ENCODE measurements at places on chromosomes 7 and 10.

DNA sequence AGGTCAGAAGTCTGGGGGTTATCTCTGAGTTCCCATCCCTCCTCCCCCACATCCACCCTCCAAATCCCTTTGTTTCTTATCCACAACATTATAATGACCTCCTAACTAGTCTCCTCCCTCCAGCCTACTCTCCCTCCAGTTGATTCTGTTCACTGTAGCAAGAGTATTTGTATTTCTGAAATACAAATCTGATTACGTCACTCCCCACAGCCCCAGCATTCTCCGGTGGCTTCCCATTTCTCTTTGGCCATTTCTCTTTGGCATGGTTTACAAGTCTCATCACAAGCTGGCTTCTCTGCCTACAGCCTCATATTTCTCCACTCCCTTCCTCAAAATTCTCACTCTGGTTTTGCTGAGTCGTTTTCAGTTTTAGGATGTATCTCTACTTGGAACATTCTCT lies 24.6 kb upstream of the MRPS33 start:
- no peak for DNase-seq

GRCh38 chr7:73856941-73857340 lies 4.0 kb upstream of the TMEM270 start:
- DNase-seq, result no peak

GRCh38 chr7:114718861-114719260 lies 203.0 kb upstream of the MDFIC start:
- DNase-seq, result no peak

DNA sequence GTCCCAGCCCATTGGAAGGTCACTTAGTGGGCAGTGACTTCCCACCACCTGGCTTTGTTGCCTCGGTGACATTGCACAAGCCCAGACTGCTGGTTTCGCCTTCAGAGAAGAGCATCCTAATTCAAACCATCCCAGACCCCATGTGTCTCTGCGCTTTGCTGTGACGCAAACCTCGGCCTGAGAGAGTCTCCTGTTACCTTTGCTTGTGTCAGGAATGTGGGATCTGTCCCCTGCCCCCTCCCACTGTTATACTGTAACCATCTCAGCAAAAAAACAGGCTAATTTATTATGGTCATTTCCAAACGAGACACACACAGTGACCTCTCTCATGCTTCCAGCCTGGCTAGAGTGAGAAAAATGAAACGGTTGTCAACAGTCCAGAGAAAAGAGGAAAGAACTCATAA lies 25.0 kb upstream of the AQP1 start:
- DNase-seq, result no peak

GRCh38 chr7:48760528-48761265 lies 163.7 kb upstream of the CDC14C start:
- no peak for DNase-seq

- no peak for DNase-seq
Measured at GRCh38 chr7:149133028-149133710, 7.0 kb upstream of the ZNF425 start.

- DNase-seq, result no peak
Measured at GRCh38 chr7:117270371-117270770, 52.5 kb downstream of the WNT2 start.

DNA sequence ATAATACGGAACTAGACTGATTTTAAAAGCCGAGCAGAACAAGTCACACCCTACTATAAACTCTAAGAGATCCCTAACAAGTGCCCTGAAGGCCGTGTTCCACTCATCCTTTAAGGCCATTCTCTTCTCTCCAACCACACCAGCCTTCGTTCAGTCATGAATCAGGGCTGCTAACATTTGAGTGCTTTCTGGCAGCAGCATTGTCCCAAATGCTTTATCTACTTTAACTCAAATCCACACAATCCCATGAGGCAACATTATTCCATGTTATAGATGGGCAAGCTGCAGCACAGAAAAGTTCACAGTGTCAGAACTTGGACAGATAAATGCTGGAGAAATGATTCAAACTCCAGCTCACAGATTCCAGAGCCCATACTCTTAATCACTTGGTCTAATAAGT lies 73.5 kb downstream of the MALSU1 start:
- no peak for DNase-seq

GRCh38 chr10:97059006-97059871 lies 126.5 kb downstream of the SLIT1 start:
- no peak for DNase-seq

- DNase-seq, result no peak
Measured at GRCh38 chr10:9858816-9859215, 1158.9 kb upstream of the CELF2 start.

DNA sequence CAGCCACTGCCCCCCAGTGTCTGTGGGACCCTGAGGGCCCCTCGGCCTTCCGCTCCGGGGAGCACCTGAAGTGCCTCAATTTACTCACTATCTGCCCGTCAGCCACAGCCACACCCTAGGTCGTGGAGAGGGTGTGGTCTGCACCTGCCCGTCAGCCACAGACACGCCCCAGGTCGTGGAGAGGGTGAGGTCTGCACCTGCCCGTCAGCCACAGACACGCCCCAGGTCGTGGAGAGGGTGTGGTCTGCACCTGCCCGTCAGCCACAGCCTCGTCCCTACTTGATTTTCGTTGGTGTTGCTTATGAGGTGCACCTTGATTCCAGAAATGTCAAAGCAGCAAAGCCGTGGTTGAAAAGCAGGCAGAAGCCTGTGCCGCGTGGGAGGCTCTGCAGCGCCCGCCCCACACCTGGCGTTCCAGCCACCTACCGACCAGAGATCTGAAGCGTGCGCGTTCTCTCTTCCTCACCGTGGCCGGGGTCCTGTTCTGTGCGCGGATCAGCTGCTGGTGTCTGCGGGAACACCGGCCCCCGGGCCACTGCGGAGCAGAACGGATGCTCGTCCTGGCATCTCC lies 101.6 kb downstream of the DYNC2I1 start:
- peak; percentile 63 for DNase-seq

DNA sequence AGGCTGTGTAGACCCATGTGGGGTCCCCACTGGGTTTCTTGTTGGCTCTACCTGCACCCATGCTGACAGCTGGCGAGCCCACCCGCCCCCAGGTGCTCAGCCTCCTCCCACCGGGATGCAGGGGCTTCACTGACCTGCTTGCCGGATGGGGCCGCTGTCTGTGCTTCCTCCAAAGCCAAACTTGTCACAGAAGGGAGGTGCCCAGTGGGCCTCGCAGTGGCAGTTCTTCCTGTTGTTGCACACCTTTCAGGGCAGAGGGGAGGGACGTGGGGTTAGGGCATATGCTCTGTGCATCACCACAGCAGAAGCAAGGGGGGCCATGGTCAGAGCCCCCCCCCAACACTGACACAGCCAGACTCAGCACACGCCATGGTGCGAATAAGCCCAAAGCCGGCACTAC lies 146.5 kb downstream of the FANK1 start:
- DNase-seq, result no peak

- DNase-seq, result no peak
Measured at GRCh38 chr7:157612664-157613561, 276.1 kb downstream of the DNAJB6 start.

DNA sequence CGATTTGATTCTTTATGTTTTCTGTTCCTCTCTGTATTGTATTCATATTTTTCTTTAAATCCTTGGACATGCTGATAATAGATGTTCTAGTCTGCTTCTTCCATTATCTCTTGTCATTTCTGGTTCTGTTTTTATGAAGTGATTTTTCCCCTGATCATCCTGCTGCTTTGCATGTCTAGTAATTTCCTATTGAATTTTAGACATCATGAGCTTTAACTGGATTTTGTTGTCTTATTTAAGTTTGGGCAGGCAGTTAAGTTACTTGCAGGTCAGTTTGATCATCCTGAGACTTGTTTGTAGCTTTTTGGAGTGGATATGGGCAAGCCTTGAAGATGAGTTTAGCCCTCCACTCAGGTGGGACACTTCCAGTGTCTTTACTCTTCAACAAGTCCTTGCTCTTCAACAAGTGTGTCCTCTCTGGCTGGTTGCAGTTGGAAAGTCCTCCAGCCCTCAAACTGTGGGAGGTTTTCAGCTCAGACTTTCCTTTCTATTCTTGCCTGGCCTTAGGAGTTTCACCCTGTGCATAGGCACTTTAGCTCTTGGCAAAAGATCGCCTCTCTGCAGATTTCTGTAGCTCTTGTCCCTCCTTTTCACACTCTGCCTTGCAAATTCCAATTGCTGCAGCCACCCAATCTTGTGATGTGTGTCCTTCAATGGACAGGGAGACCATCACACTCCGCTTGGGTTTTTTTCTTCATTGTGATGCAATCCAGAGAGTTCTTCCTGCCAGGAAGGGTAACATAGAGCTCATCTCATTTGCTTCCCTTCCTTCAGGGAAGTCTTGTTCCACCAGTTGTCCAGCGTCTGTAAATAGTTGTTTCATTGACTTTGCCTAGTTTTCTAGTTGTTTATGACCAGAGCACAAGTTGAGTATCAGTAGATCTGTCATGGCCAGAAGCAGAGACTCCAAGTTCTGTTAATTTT lies 197.2 kb upstream of the SH2B2 start:
- DNase-seq, result no peak
